ENCODE measurements at places on chromosomes 3 and 15. TPM values are rescaled to one million over a fixed set of nuclear protein-coding genes. Genes with fewer than 3 reads are reported as not detected.
A peak's percentile ranks its signal among the peaks of the same experiment; 100 is the strongest.

DNA sequence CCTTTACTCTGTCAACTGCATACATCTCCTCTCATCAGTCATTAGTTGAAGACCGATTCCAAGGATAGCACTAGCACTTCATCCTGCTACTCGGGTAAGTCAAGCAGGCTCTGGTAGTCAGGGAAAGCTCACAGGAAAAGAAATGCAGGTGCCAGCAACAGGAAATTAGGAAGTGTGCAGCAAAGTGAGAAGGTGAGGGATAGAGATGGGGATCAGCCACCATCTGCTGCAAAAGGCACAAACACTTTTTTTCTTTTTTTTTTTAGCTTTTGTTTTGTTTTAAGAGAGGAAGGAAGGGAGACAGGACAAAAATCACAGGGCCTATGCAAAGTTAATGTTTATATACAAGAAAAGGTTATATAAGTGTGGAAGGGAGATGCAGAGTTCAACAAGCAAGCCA is 9.0 kb upstream of the BTLA start:
- no peak for DNase-seq

DNA sequence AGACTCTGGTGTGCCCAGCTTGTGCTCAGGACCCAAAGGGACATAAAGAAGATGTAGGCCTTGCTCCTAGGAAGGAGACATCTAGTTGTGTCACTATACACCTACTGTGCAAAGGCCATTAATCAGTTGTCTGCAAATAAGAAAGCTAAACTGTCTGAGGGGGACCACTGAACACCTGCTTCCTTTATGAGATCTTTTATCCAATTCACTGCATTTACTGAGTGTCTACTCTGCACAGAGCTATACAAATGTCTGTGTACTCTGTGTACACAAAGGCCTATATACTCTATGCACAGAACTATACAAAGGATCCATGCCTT is 124.8 kb downstream of the CTNNB1 start:
- no peak for DNase-seq

GRCh38 chr15:60026555-60026954 is 22.4 kb downstream of the FOXB1 start:
- DNase-seq, result no peak

GRCh38 chr15:68729789-68730411 is 90.8 kb downstream of the ANP32A start:
- DNase-seq, result no peak

GRCh38 chr15:40925863-40926658 is 3.1 kb upstream of the DLL4 start:
- DNase-seq, result no peak

DNA sequence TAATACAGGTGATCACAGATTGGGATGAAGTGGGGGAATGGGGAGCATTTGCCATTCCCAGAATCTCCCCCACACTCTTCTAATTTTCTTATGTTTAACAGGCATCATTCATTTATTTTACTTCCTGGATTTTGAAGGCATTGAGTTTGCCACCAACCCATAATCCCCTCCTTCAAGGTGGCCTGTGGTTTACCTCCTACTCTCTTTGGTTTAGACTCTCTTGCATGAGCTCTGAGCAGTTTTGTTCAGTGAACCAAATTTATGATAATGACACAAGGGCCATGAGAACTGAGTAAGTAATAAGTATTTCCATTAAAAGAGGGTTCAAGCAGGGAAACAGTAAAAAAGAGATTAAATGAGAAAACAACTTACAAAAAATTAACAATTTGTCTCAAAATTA is 703.1 kb upstream of the CFAP20DC start:
- DNase-seq, result no peak

- no peak for DNase-seq
These were observed 295 bp downstream of the ZWILCH start for GRCh38 chr15:66505430-66505811.

GRCh38 chr15:36507458-36507857 is 72.0 kb upstream of the CDIN1 start:
- DNase-seq, result no peak

GRCh38 chr15:69600556-69601085 is 148.0 kb downstream of the RPLP1 start:
- DNase-seq, result no peak

DNA sequence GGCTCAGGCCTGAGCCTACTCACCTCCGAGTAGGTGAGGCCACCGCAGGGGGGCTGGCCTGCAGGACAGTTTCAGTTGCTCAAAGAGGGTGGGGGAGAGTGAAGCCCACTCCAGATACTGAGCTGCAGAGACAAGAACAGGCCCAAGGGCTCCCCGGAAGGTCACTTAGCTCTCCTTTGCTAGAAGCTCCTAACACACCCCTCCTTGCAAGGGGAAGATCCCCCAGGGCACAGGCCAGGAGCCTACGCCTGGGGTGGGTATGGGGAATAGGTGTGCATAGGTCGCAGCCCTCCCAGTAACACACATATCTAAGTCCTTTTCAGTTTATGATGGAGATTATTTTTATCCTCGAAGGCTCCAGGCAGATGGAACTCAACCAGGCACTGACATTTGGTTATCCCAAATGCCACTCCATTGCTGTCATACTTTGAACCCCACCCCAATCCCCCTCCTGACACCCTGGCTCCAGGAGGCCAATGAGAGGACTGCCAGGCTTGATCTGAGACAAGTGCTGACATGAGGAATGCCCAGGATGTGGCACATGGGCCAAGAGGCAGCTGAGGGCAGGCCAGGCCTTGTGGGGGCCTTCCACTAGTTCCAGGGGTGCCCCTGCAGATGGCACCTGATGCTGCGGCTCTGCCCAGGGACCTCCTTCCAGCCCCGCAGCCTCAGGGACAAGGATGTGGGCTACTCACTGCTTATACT is 1.1 kb upstream of the MUSTN1 start:
- DNase-seq, result no peak

DNA sequence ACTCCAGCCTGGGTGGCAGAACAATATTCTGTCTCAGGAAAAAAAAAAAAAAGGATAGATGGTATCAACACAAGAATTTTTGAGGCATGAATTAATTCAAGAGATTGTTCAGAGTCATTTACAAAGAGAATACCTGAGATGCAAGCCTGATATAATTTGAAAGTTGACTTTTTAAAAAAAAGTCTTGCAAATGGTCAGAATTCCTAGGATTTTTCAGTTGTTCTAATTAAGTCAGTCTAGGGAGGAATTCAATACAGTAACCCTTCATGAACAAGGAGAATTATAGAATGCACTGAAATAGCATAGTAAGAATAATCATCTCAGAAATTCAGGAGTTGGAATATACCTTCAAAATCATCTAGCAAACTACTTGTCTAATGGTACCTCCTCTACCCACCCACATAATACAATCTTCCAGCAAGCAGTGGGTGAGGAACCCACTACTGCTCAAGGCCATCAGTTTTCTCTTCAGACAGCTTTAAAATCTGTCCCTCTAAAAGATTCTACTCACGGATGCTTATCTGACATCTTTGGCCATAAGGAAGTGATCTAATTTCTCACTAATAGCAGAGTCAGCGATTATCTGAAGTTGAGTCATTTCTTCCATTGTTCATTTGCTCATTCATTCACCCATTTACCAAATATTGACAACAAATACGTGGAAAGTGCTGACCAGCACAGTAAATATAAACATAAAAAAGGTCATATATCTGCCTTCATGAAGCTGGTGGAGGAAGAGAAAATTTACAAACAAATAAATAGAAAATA is 159.6 kb downstream of the GREM1 start:
- DNase-seq, result no peak

- DNase-seq, result no peak
These were observed at the start of gene ZNF385D for GRCh38 chr3:21750831-21751391. Gene ZNF385D (minus strand): TSS chr3:21751210. CDS start chr3:21750916, 294 bp downstream.

- no peak for DNase-seq
These were observed 93.8 kb upstream of the ICE2 start for GRCh38 chr15:60572541-60573421.

GRCh38 chr3:139533781-139534454 is 5.6 kb downstream of the RBP1 start:
- DNase-seq, result no peak

DNA sequence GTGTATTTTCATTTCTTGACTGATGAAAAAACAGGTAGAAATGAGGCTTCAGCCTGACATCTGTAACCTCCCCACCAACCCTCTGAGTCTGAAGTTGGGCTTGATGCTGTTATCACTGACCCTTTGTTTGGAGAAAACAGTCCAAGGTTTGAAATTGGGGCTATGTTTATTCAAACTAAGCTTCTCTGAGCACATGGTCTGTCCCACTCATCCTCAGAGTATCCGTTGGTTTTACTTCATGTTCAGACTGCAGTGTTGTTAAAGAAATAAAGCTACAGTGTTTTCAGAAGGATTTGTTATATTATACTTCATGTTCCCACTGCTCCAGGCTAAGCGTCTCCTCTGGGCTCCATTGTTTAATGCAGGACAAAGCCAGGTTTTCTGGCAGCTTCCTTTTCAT is 6.0 kb downstream of the MAPKBP1 start:
- no peak for DNase-seq

DNA sequence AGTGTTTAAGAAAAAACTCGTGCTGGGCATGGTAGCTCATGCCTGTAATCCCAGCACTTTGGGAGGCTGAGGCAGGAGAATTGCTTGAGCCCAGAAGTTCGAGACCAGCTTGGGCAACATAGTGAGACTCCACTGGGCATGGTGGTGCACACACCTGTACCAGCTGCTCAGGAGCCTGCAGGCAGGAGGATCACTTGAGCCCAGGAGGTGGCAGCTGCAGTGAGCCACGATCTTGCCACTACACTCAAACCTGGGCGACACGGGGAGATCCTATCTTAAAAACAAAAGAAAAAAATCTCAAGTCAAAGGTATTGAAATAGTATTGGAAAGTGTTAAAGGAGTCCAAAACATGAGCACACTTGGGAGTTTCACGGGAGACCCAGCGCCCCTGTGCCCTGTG is 14.0 kb downstream of the KLF13 start:
- no peak for DNase-seq

- DNase-seq, result no peak
These were observed 125.9 kb downstream of the MOBP start for GRCh38 chr3:39593341-39593740.

- DNase-seq, result no peak
These were observed 214.5 kb downstream of the MTHFS start for GRCh38 chr15:79682285-79682684.

- no peak for DNase-seq
These were observed at the start of gene EFHB for GRCh38 chr3:19934098-19934566. Gene EFHB (minus strand): TSS chr3:19934217. CDS start chr3:19934018, 199 bp downstream.

- peak; percentile 48 for DNase-seq
These were observed 31.3 kb downstream of the RPN1 start for GRCh38 chr3:128619146-128619890.

- no peak for DNase-seq
These were observed 960 bp downstream of the MFN1 start for GRCh38 chr3:179348325-179349013.

GRCh38 chr3:139173372-139174108 is 128.8 kb upstream of the PRR23C start:
- DNase-seq, result no peak

DNA sequence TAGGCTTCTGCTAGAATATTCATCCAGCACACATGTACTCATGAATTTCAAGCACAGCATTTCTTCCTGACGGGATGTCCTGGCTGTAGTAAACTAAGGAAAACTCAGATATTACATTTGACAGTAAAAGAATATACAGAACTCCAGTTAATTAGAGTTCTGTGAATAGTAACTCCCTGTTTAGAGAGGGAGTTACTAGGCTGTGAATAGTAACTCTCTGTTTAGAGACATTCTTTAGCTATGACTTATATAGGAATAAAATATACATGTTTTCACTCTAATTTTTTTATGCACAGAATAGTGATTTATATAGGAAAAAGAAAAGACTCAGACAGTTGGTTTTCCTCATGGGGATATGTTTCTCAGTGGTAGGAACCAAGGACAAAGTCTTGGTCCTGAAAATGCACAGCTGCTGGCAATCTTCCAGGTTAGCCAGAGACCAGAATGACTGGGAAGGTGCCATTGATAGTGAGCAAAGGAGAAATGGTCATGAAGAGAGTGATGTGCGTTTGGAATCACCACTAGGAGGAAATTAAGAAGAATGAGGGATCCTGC is 480.7 kb upstream of the THBS1 start:
- no peak for DNase-seq

- DNase-seq, result no peak
These were observed 51.7 kb downstream of the FAM174B start for GRCh38 chr15:92603743-92604470.

GRCh38 chr15:50790778-50791453 is 25.4 kb upstream of the SPPL2A start:
- DNase-seq, result no peak

DNA sequence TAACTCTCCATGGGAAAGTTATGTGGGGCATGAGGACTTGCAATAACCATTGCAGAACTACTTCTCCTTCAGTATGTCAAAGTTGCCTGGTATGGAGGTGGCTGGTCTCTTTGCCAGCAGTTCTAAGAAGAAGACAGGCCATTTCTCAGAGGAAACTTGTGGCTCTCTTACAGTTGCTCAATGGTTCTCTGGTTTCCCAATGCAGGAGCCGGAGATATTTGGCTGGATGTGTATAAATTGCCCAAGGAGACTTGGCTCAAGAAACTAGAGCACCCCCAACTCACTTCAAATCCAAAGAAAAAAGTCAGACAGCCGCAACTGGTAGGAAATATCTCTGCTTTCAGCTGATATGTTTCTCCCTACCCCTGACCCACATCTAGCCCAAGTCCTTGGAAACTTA is 24.2 kb downstream of the WDR93 start:
- DNase-seq, result no peak

DNA sequence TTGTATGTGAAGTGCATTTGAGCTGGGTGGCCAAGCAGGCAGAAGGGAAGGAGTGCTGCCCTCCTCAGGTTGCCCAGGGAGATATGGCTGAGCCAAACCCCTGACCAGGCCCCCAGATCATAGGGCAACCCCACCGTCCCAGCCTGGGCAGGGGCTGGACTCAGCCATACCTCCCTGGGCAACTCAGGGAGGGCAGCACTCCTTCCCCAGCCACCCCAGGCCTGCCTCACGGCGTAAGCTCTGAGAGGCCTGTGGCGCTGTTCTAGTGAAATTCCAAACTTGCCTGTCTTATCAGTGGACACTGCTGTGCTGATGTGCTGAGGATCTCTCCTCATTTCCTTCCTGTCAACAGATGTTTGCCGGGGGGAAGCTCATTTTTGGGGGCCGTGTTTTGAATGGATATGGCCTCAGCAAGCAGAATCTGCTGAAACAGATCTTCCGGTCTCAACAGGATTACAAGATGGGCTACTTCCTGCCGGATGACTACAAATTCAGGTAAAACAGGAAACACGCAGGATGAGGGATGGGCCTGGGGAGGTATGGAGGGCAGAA is 57.6 kb upstream of the FGD5 start:
- no peak for DNase-seq

GRCh38 chr3:126613479-126614188 is 41.3 kb downstream of the TXNRD3 start:
- no peak for DNase-seq

The CPA3 gene
- not detected for total RNA-seq

The FOXB1 gene
- 6.0 TPM for total RNA-seq

The MASP1 gene
- total RNA-seq, result not detected

The POLR2M gene
- 67.1 TPM for total RNA-seq

The ZNF619 gene
- total RNA-seq, result 9.8 TPM
